ENCODE measurements at places on chromosomes 7 and 10. TPM values are rescaled to one million over a fixed set of nuclear protein-coding genes. Genes with fewer than 3 reads are reported as not detected.

The SRRM3 gene
- 2.3 TPM for polyA plus RNA-seq

The GNA12 gene
- 42.7 TPM for polyA plus RNA-seq

The CHST15 gene
- 21.6 TPM for polyA plus RNA-seq

The PDE6C gene
- 0.69 TPM for polyA plus RNA-seq

The CAMK2B gene
- 1.7 TPM for polyA plus RNA-seq

The STAG3 gene
- polyA plus RNA-seq = 13.2 TPM

The CYP3A7 gene
- polyA plus RNA-seq = 1.4 TPM

DNA sequence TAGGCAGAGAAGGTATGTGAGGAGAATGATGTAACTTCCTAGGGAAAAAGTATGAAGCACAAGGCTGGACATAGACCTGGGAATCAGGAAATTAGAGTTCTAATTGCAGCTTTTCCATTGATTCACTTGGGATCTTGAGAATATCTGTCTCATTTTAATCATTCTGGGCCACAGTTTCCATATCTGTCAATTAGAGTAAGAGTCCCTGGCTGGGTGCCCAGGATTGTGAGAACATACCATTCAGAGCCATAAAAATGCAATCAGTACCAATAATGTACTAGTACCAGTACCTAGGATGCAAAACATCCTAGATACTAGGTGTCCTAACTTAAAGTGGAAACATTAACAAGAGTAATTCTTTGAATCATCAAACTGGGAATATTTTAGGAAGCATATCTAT lies 29.6 kb downstream of the CAV1 start:
- DNase-seq = no peak

DNA sequence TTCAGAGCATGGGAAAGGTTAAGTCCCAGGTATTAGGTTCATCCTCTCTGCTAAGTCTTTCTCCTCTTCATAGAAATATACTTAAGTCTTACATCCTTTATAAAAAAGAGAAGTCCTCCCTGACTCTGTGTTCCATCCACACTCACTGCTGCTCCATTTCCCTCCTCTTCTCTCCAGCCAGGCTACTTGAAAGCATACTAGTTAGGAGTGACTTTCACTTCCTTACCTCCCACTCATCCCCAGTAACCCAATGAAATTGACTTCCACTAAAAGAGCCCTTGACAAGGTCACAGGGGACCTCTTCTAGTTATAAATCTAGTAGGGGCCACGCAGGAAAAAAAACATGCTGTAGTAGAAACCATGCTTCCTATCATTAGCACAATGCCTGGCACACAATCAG lies 133.1 kb upstream of the AGK start:
- no peak for DNase-seq

GRCh38 chr10:2744547-2745200 lies 322.7 kb upstream of the PFKP start:
- no peak for DNase-seq

DNA sequence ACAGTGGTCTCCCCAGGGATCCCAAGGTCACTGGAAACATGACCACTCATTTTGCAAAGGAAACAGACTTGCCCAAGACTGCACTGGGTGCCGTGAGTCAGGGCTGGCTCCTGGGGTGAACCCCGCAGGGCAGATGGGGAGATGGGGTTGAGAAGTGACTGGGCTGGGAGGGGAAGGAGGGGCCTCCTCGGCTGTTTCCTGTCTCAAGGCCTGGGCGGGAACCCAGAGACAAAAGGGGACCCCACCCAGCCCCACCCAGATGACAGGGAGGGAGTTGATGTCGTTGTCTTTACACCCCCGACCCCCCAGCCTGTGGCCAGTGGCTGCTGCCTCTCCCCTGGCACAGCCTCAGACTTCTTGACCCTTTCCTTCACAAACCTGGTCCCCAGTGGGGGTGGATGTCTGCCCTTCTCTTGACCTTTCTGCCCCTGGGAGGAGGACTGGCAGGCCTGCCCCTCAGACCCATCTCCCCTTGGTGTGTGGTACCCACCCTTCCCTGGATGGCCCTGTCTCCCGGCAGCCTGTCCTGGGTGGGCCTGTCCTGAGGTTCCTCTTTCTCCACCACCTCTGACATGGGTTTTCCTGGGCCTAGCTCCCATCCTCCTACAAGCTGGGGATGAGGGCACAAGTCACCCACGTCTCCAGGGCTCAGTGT lies 1.4 kb downstream of the MYO1G start:
- DNase-seq = no peak

GRCh38 chr10:70510904-70511303 lies 32.3 kb downstream of the PALD1 start:
- no peak for DNase-seq

DNA sequence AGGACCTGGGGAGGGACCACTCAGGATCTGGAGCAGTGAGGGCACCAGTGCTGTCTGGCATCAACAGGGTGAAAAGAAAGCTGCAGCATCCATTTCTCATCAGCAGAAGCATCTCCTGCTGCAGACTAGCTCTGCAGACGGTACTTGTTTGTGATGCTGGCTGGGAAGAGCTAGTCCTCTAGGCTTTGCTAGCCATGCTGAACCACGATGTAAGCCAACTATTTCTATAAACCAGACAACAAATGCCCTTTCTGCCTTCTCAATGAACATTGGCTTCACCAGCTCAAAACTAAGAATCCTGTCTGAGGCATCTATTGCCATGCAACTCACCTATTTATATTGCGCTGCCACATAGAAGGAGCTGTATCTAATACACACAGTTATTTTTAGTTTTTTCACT lies 65.6 kb downstream of the CTTNBP2 start:
- no peak for DNase-seq

DNA sequence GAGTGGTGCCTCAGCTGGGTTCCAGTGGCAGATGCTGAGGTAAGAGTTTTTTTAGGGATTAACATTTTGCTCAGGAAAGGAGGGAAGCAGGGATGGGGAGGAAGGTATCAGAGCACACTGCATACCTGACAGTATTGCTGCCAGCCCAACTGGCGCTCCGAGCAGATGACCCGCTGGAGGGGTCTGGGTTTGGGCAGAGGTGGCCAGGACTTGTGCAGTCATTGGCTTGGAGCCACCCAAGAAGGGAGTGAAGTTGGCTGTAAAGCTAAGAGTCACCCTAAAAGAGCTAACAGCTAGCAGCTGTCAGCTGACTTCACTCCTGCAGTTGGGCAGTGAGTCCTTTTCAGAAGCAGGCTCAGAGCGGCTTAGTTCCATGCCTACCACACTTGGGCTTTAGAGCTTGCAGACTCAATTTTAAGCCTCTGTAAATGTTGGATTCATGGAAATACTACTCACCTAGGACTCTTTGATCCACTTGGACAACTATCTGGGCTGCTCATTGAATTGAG lies 5.8 kb upstream of the ARHGAP22 start:
- DNase-seq = no peak

GRCh38 chr7:33832271-33832721 lies 73.0 kb upstream of the BMPER start:
- no peak for DNase-seq

GRCh38 chr7:104098890-104099289 lies 108.9 kb downstream of the ORC5 start:
- no peak for DNase-seq

- DNase-seq = no peak
Observed at GRCh38 chr10:13812804-13813203, 226.0 kb downstream of the PRPF18 start.

DNA sequence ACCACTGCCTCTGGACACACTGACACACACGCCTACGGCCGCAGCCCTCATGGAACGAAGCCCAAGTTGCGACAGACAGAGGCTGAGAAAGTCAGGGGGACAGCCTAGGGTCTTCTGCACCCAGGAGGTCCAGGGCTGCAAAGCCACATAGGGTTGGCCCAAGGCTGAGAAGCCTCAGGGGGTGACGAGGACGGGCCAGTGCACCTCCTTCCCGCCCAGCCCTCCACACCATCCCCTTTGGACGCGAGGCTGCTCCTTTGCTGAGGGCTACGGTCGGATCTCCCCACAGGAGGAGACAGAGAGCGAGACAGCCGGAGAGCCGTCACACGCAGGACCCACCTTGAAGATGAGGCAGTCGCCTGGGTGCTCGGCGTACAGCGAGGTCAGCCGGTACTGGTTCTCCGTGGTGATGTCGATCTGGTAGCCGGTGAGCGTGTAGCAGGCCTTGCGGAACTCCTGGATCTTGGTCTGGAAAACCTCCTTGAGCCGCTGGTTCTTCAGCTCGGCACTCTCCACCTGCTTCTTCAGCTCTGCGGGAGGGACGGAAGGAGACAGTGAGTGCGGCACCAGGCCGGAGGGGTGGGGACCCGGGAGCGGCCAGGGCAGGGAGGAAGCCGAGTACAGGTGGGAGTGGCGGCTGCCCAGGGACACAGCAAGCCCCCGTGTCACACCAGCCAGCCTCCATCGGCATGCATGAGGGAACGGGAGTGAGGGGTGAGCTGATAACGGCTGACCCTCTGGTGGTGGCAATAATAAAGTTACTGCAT lies 228.0 kb downstream of the ELFN1 start:
- no peak for DNase-seq

GRCh38 chr10:69327463-69328379 lies 49.4 kb downstream of the HK1 start:
- DNase-seq = no peak

DNA sequence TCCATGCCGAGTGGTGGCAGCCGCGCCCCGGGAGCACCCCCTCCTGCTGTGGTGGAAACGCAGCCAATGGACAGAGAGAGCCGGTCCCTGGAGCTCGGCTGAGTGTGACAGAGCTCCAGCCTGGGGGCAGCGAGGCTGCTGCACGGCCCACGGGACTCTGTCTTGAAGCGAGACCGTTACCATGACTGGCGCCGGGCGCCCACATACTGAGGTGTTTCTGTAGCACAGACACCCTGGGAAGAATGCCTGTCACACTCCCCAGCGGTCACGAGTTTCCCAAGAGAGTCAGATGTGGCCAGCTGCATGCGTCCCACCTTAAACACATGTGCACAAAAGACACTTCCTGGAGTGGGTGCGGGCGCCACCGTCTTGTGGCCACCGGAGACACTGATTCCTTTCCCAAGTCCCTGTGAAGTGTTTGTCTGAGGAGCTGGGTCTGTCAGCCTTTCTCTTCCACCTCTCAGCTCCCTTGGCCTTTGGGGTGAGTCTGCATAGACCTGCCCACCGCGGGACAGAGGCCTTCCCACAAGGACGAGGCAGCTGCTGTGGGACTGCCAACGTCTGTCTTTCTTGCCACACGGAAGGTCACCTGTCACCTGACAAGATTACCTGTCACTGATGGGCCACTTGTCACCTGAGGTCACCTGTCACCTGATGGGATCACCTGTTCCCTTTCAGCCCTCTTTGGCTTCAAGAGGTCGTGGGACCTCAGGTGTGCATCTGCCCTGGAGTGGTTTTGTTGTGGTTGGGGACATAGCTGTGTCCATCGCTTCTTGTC lies 94.6 kb downstream of the DNAJB6 start:
- no peak for DNase-seq

DNA sequence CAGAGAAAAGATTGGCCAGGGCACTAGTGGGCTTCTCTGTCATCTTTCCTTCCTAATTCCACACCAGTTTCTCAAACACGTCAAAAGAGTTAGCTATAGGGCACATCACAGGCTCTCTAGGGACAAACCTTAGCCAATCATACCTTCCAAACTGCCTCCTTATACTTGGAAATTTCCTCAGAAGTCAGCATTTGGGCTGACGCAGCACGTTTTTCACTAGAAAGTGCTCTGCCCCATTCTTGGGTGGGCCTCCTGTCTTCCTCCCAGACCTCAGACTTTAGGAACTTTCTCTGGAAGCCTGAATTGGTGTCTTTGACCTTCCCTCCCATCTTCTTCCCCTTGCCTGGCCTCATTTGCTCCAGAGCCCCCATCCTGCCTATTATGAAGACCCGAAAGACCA lies 11.1 kb downstream of the SFXN3 start:
- no peak for DNase-seq

GRCh38 chr10:101244321-101245050 lies 15.2 kb upstream of the LBX1 start:
- DNase-seq = no peak

DNA sequence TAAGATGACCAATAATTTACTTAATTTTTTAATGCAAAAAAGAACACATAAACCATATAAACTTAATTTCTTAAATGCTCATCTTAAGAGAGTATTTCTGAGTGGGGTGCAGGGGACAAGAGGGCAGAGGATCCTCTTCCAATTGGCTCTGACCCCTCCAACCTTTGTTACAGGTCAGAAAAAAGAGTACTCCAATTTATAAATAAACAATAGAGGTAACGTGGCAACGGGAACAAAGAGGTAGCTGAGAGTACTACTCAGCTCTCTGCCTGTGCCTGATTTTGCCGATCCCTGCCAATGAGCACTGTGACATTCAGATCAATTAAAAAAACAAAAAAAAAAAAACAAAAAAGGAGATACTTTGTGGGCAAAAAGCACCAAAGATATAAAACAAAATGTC lies 307.9 kb downstream of the PARD3 start:
- DNase-seq = no peak

DNA sequence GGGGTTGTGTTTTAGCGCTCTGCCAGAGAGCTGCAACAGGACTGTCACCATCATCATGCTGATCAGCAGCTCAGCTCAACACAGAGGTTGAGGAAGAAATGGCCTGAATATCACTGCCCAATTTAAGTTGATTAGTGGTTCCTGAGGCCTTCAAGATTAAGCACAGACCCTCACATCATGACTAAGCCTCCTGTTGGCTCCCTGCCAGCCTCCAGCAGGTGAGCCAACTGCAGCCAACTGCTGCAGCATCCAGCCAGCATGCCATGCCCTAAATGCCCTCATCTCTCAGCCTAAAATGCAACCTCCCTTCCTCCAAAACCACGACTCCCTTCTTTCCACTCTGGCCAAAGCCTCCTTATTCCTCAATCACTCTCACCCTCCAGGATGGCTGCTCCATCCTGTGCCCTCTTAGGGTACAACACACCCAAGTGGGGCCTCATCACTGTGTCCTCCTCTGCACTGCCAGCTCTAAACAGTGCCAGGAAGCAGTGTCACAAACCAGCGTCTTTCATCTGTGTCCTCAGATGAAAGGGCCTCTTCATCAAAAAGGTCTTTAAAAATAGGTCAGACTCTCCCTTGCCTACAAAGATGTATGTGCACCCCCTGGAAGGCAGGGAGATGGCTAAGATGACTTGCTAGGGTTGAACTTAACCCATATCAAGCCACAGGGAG lies 259.3 kb downstream of the ZEB1 start:
- no peak for DNase-seq

DNA sequence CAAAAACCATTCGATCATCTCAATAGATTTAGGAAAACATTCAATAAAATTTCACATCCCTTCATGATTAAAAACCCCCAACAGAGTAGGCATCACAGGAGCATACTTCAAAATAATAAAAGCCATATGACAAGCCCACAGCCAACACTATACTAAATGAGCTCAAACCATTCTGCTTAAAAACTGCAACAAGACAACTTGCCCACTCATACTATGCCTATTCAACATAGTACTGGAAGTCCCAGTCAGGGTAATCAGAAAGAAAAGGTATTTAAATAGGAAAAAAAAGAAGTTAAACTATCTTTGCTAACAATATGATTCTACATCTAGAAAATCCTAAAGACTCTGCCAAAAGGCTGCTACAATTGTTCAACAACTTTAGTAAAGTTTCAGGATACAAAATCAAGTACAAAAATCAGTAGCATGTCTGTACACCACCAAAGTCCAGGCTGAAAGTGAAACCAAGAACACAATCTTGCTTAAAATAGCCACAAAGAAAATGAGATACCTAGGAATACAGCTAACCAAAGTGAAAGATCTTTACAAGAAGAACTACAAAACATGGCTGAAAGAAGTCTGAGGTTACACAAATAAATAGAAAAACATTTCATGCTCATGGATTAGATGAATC lies 882.6 kb downstream of the GRM8 start:
- no peak for DNase-seq

Measured in renal cortex interstitium (tissue), 15 donors.